ENCODE measurements at places on chromosomes 1 and 21.

DNA sequence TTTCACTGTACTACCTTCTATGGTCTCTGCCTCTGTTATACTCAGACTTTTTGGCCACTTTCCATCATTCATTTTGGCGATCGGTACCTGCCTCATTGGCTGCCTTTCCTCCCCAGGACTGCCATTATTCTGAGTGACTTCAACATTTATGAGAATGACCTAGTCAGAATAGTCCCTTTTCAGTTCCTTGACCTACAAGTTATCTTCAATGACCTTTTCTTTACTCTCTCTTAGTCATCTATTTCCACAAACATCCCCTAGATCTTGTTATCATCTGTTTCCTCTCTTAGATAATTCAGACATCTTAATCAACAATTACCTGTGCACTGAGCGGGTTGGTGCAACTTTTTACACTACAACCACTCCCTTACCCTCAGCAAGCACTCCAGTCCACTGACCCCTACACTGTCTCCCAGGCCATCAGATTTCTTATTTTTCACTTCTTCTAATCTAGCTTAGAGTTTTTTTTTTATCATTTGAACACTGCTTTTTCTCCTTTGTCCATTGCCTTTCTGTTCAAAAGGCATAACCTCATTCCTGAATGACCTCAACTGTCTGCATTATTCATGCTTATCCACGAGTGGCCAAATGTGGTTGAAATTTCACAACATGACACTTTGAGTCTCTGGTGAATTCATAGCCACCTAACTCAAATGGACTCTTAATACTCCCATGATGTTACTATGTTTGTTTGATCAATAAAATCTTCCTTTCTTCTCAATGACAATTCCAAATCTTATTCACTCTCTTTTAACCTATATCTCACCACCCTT, 112.7 kb downstream of the HMCN1 start:
- DNase-seq, result no peak

DNA sequence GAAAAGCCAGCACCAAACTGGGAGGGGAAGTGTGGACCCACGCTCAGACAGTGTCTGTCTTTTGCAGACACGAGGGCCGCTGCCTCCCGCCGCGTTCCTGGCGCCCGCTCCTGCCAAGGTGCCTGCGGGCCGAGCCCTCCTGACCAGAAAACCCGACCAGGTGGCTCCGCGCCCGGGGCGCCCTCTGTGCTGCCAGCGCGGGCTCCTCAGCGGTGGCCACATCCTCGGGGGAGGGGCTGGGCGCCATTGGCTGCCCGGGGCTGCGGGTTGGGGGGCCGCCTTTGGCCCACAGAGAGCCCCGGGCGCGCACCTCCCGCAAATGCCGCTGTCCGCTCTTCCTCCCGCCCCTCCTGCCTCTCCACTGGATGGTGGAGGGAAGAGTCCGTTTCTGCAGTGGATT, 22.4 kb upstream of the TRNAU1AP start:
- no peak for DNase-seq

DNA sequence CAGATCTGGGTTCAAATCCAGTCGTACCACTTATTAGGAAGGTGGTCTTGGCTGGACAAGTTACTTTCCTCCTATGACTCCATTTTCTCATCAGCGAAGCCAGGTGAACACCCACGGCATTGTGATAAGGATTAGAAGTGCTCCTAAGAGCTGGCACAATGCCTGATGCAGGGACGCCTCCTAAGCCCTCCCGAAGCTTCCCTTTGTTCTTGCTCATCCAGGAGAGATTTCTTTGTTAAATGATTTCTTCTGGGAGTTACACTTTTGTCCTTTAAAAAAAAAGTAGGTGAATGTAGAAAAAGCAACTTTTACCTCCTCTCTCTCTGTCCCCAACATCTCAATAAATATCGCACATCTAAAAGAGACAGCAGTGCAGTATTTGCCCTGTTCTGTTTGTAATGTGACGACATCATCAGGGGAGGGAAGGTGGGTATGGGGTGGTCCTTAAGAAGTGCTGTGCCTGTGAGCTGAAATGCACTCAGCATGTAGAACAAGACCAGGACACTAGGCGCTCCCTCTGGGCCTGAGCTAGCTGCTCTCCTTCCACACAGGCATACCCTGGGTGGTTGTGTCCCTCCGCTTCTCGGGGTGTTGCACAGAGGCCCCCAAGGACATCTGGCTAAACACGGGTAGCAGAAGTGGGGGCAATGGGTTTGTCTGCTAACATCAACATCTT, 43.9 kb downstream of the SUSD4 start:
- DNase-seq, result no peak

- no peak for DNase-seq
Measured at GRCh38 chr1:193060938-193061337, 1.5 kb downstream of the RO60 start.

- no peak for DNase-seq
Measured at GRCh38 chr1:200793677-200794076, 55.0 kb downstream of the CAMSAP2 start.

DNA sequence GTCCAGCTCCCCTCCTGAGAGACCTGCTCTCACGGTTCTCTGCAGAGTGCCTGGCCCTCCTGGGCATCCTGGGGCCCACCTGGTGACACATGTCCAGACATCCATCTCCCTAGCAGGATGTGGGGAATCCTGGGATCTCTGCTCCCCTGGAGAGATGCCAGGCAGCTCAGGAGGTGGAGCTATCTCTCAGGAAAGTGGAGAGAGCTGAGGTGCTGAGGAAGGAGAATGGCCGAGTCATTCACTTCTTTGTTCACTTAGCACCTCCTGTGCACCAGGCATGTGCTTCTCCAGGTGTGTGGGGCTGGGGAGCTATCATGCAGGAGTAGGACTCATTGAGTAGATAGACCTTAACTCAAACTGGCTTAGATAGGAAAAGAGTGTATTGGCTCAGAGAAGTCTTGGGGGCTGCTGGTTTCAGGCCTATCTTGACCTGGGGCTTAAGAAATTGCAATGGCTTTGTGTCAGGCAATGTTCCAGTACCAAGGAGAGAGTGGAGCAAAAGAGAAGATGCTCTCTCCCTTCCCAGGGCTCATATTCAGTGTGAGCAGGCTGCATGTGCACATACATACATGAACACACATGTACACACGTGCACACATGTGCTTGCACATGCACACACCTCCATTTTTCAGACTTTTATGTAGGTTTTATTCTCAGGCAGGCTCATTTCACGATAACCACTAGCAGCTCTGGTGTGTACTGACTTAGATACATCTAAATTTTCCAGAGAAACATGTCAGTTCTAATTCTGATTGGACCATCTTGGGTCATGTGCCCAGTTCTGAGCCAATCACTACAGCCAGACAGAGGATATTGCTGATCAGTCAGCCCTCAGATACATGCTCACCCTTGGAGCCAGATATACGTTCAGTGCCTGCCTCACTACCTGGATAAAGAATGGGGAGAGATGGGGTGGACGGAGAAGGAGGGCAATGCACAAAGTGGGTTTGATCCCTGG, 437.6 kb downstream of the PTPRU start:
- DNase-seq, result no peak

- DNase-seq, result no peak
Measured at GRCh38 chr1:213931836-213932235, 55.9 kb upstream of the PROX1 start.

- no peak for DNase-seq
Measured at GRCh38 chr1:58251430-58252073, 295.0 kb downstream of the OMA1 start.

- DNase-seq, result no peak
Measured at GRCh38 chr1:183039985-183040447, 16.8 kb downstream of the LAMC1 start.

Measured in stimulated activated CD4-positive, alpha-beta T cell treated with anti-CD3 and anti-CD28 coated beads, Interleukin-2, amount 100 ng/mL, for 24 hours (primary cell).